ENCODE measurements at places on chromosomes 7 and 10.

GRCh38 chr7:100155553-100156317 is 2.8 kb downstream of the TRAPPC14 start:
- no peak for DNase-seq

DNA sequence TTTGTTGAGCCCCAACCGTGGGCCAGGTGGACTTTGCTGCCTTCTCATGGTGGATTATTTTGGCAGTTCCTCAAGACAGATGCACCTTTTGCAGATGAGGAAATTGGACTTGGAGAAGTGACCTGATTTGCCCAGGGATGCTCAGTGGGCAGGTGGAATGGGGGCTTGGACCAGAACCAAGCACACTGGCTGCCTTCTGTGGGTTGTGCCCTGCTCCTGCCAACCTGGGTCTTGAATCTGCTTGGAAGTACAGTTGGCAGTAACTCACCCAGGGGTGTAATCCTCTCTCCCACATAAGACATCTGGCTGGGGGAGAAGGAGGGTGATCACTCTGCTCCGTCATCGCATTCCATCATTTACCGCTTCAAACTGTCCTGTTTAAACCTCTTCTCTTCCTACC is 110.5 kb upstream of the GPR26 start:
- no peak for DNase-seq

DNA sequence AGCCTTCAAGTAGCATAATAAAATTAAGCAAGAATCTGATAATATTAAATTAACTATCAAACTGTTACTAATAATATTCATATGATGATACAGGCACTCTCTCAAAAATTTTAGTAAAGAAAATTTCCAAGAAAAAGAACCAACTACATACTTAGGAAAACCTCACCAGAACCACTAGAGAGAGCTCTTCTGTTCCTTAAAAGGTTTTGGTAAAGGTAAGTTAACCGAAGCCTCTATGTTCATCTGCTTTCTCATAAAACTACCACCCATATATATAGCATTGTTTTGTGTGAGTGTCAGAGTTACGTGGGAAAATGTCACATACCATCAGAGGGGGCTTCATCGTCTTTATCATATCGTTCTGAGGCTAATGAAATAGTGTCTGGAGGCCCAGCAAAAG is 20.7 kb downstream of the SKAP2 start:
- DNase-seq, result no peak

DNA sequence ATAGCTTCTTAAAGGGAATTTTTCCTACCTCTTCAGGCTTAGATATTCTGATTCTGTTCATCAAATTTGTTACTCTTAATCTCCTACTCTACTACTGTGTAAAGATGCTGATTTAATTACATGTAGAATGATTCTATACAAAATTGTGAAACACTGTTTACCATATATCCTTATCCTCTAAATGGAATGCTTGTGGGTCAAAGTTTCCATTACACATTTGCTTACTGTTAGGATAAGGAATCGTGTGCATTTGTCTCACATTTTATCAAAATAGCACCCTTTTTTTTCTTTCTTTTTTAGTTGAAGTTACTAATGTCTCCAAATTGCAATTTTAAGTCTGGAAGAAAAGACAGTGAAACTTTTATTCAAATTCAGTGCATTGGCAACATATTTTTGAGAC is 65.3 kb downstream of the TFEC start:
- no peak for DNase-seq

DNA sequence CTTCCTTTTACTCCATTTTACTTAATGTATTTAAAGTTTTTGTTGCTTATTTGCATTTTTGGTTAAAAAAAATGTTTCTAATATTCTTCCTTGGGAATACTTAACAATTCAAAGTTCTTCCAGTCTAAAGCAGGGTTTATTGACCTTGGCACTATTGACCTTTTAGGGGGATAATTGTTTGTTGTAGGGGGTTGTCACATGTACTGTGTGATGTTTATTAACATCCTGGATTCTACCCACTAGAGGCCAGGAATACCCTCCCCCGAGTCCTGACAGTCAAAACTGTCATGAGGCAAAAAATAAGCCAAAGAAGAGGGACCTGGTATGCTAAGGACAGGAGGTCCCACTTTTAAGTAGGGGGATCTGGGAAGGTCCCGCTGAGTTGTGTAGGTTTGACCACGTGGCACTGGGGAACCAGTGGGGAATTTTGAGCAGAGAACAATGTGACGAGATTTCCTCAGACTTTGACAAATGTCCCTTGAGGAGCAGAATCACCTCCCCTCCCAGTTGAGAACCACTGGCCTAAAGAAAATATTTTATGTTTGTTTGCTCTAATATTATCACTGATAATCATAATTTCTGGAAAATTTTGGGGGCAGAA is 178.3 kb upstream of the PRR15 start:
- DNase-seq, result no peak

DNA sequence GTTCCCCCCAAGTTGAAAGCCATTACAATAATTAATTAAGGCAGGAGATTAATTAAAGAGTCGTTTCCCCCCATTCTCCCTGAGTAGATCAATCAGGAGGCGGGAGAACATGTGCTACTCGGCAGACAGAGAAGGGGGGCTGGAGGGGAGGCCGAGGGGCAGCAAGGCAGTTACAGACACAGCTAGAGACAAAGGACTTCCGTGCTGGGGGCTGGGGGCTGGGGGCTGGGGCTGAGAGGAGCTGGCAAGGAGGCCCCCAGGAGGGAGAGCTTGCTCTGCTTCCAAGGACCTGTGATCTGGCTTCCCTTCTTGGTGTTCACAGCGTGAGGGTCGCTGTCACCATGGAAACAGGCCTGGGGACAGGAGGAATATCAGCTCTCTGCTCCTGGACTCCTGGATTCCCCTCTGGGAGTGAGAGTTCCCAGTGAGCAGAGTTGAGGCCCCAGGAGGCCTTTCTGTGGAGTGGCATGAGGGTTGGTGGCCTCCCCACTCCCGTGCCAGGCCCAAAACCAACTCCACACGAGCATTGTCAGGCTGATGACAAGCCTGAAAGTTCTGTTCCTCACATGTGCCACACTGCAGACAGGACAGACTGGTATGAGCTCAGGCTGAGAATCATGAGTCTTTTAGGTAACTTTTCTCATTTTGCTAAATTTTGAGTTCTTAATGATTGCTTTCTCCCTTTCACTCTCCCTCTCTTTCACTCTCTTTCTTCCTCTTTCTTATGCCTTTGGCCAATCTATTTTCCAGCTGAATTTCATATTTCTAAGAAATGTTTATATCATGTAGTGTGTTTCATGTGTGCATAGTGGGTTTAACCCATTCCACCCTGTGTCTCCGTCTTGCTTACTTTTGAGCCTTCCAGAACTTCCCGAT is 16.4 kb downstream of the FAM241B start:
- no peak for DNase-seq

DNA sequence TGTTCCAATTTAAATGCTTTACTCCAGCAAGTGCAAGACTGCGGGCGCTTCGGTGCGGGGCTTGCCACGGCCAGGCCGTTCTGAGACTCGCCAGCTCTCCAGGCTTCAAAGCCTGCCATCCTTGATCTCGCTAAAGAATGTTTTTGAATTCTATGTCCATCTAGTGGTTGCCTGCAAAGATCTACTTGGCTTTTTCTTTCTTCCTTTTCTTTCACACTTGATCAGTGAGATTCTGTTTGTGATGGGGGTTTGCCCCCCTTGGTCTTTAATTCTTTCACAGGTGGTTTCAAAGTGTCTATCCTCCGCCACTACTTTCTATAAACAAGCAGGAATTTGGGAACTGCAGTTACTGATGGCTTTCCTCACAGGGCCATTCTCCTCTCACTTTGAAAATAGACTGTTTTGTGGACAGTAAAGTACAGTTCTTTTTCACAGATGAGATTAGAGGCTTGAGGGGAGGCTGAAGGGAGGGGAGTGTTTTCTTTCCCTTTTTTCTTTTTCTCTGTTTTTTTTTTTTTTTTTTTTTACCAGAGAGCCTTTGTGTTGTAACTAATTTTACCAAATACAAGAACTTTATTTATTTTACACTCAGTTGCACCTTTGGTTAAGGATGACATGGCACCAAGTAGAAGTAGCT is 15.2 kb upstream of the FBXW4 start:
- no peak for DNase-seq

DNA sequence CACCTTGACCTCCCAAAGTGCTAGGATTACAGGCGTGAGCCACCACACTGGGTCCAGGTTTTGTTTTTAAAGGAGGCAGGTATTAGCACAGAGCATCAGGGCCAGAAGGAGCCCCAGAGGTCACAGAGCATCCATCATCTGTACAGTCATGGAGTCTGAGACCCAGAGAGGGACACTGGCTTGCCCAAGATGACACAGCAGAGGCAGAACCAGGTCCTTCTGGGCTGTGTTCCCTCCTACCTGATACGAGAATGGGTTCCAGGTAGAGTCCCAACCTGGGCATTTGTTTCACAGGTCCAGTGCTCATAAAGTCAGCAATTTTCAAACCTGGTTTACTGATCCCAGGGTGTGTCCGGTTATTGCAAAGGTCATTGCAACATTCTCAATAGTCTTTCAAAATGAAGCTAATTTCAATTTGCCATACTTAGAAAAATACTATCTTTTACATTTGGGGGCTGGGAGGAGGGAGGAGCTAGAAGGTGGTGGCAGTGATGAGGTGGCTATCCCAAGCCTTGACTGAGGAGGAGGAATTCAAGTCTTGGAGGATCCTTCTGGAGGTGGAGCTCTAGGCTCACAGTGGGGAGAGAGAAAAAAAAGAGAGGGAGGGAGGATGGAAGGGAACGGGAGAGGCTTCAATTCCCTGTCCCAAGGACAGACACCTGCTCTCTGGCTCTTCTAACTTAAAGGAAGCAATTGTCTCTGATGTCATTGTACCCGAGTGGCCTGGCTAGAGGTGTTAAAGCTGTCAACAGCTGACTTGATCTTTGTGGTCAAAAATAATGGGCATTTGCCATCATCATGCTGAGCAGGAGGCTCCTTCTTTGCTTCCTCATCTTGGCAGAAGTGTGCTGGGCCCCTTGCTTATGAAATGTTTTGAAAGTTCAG is 8.1 kb downstream of the MXI1 start:
- DNase-seq, result no peak

DNA sequence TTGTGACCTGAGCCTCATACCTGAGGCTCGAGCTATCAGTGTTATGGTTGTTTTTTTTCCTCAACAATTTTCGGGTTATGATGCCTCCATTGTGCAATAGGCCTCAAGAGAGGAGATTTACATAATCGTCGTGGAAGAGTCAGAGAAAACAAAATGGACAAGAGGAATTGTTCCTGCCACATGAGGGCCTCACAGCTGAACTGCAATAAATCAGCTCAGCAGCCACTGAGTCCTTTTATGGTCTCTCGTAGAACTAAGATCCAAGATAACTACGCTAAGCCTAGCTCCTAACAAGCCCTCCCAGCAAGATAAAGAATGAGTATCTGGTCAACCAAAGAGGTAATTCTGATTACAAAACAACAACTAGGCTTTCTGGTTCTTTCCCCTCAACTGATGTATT is 336.8 kb downstream of the WDR11 start:
- DNase-seq, result no peak

DNA sequence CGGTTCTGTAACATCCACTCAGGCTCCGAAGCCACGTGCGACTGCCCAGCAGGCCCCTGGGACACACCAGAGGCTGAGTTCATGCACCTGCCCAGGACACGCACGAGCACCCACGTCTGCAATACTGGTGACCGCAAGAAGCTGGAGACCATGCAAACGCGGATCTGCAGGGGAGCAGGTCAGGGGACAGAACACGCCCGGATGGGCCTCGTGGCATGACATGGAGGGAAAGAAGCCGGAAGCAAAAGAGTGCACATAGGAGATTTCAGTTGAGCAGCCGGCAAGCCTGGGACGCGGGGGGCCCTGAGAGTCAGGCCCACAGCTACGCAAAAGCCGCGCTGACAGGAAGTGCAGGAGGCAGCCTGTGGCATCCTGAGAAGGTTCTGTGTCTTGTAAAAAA is 73.7 kb downstream of the FOXL3 start:
- DNase-seq, result no peak

- no peak for DNase-seq
Observed at GRCh38 chr7:132904209-132904608, 177.7 kb downstream of the CHCHD3 start.

- DNase-seq, result no peak
Observed at GRCh38 chr7:130875901-130876300, 141.9 kb upstream of the KLF14 start.

DNA sequence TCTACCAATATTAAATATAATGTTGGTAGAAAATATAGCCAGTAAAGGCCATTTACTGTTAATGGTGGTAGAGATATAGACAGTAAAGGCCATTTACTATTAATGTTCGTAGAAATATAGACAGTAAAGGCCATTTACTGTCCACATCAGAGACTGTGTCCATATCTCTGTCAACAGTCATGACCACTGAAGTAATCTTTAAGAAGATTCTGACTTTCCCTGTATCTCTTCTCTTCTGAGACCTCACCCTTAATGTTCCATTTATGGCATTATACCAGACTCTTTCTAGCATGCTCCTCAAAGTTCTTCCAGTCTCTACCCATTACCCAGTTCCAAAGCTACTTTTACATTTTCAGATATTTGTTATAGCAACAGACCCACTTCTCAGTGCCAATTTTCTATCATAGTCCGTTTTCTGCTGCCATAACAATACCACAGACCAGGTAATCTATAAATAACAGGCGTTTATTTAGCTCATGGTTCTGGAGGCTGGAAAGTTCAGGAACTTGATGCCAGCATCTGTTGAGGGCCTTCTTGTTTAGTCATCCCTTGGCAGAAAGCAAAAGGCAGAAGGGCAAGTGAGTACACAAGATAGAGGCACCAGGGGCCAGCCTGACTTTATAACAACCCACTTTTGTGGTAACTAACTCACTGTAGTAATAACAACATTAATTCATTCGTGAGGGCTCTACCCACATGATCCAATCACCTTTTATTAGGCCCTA is 7.9 kb upstream of the NUDCD3 start:
- DNase-seq, result no peak

GRCh38 chr10:103622286-103622685 is 128.8 kb downstream of the NEURL1 start:
- no peak for DNase-seq

- DNase-seq, result no peak
Observed at GRCh38 chr7:51019191-51019844, 236.6 kb upstream of the GRB10 start.

- no peak for DNase-seq
Observed at GRCh38 chr10:96947036-96947435, 114.9 kb downstream of the LCOR start.

GRCh38 chr7:26492816-26493215 is 201.2 kb downstream of the SNX10 start:
- no peak for DNase-seq

DNA sequence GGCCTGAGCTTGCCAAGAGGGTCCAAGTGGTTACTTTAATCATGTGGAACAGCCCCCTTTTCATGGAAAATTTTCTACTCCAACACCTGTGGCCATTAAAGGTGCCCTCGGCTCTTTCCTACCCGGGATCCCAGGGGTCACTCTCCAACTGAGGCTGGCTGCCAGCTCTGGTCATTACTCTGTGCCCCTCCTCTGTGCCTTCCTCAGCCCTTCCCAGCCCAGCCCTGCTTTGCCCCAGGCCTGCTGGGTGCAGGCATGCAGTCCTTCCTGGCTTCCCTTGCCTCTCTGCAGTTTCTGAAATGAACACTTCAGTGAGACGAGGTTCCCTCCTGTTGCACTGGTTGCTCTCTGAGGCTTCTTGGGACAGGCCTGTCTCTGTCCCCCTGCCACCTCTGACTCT is 951.1 kb upstream of the ZNF722 start:
- DNase-seq, result no peak

- no peak for DNase-seq
Observed at GRCh38 chr7:48976850-48977249, 52.5 kb downstream of the CDC14C start.

GRCh38 chr10:103067956-103068355 is 125.1 kb downstream of the NT5C2 start:
- no peak for DNase-seq

GRCh38 chr10:91672021-91672608 is 39.2 kb upstream of the PPP1R3C start:
- DNase-seq, result no peak
